Vagina (tissue), 2 donors: ENCODE measurements at places on chromosomes 6 and 20. TPM values are rescaled to one million over a fixed set of nuclear protein-coding genes. Genes with fewer than 3 reads are reported as not detected.

Gene TNF
- total RNA-seq, result not detected

Gene ZSCAN9
- total RNA-seq, result 11.3 TPM

Gene C20orf202
- total RNA-seq, result not detected

Gene GSTA2
- not detected for total RNA-seq

Gene CRIP3
- not detected for total RNA-seq

Gene PPP1R14C
- total RNA-seq, result 23.8 TPM

Gene MAS1
- total RNA-seq, result 0.49 TPM

Gene COL9A1
- total RNA-seq, result 1.7 TPM

Gene PRL
- total RNA-seq, result not detected

GRCh38 chr20:31490752-31491151 lies 15.7 kb downstream of the REM1 start:
- no peak for DNase-seq

DNA sequence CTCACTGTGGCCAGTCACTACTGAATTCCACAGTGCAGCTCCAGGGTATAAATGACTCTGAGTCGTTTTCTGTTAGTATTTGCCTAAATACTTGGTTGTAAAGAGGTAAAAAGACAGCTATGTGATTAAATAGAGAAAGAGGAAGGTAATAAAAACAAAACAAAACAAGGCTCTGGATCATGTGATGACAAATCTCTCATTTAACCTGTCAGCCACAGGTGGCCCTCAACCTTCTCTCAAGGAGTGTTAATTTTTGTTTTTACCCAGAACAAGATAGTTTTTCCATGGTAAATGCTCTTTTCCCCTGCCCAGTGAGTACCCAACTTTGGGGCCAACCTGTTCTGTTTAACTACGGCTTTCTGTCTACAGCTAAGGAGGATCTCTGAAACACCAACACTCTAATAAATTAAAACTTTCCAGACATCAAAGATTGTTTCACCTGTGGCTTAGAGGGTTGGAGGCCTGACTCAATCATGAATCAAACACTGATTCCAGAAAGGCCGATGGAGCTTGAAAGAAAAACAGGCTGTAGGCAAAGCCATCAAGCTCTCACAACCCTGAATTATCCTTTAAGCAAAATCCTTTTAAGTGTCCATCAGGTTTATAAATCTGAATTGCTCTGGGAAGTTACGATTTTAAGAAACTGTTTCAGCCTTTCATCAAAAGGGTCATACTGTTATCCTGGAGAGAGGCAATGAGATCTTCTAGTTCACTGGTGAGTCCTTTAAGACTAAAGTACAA lies 81.5 kb upstream of the BCLAF1 start:
- DNase-seq, result no peak

- DNase-seq, result no peak
Measured at GRCh38 chr20:25338112-25339023, 52.3 kb downstream of the ABHD12 start.

- DNase-seq, result peak; percentile 55
Measured at GRCh38 chr6:14231071-14231483, 113.5 kb downstream of the CD83 start.

- no peak for DNase-seq
Measured at GRCh38 chr20:60242836-60243505, 284.7 kb downstream of the CDH26 start.

DNA sequence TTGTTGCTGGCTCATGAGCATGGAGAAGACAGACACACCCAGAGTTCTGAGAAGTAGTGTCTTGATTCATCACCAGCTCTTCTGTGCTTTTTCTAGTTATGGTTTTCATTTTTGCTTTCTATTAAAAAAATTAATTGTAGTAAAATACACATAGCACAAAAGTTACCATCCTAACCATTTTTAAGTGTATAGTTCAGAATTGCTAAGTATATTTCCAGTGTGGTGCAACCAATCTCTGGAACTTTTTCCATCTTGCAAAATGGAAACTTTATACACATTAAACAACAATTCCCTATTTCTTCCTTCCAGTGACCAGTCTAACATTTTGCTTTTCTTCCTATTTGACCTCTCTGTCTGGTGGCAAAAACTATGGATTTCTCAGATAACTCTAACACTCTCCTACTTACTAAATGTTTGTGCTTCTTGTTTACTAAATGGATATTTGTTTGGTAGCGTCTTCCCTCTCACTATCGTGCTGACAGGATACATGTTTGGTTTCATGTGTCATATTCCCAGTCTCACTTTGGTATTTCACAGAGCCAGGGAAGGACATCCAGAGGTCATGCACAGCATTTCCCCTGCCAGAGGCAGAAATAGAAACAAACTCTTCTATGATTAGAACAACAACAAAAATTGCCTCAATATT lies 40.6 kb downstream of the TXLNB start:
- no peak for DNase-seq

DNA sequence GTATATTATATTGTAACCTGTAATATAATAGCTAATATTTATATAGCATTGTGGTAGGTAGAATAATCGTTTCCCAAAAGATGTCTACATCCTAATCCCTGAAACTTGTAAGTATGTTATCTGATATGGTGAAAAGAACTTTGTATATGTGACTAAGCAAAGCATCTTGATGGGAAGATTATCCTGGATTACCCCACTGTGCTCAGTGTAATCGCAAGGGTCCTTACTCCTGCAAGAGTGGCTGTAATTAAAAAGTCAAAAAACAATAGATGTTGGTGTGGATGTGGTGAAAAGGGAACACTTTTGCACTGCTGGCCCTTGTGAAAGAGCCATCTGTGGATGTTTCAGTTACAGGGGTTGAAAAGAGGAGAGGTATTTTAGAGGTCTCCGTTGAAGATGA lies 95.2 kb downstream of the EDN1 start:
- DNase-seq, result no peak

GRCh38 chr20:40489886-40490285 lies 199.2 kb downstream of the MAFB start:
- no peak for DNase-seq

DNA sequence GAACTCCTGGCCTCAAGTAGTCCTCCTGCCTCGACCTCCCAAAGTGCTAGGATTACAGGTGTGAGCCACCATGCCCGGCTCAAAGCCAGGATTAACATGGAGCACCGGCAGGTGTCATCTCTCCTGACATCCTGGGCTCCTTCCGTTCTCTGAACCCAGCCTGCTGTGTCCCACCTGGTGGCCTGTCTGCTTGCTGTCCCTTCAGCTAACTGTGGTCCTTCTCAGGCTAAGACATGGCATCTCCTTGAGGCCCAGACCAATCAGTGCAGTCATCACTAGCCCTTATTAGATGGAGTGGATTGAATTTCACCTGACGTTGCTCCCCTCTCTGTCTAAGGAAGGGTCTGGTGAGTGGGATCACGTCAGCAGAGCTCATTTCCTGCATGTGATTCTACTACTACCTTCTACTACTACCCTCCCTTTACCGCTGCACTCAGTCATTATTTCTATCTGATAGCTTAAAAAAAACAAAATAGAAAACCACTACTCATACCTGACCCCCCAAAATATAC lies 28.0 kb upstream of the SYNJ2 start:
- no peak for DNase-seq

GRCh38 chr6:110387986-110388385 lies 27.4 kb downstream of the DDO start:
- no peak for DNase-seq

- no peak for DNase-seq
Measured at GRCh38 chr20:61532736-61533135, 280.7 kb downstream of the CDH4 start.

GRCh38 chr20:56454754-56455153 lies 13.7 kb upstream of the RTF2 start:
- DNase-seq, result no peak
